ENCODE measurements at places on chromosomes 3 and 15.

GRCh38 chr3:184570489-184570888 is 8.9 kb downstream of the EPHB3 start:
- DNase-seq = no peak

GRCh38 chr3:23590424-23591273 is 215.1 kb upstream of the UBE2E1 start:
- DNase-seq = no peak

DNA sequence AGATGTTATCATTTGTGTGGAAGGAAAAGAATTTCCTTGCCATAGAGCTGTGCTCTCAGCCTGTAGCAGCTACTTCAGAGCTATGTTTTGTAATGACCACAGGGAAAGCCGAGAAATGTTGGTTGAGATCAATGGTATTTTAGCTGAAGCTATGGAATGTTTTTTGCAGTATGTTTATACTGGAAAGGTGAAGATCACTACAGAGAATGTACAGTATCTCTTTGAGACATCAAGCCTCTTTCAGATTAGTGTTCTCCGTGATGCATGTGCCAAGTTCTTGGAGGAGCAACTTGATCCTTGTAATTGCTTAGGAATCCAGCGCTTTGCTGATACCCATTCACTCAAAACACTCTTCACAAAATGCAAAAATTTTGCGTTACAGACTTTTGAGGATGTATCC is 15.1 kb downstream of the KLHL24 start:
- no peak for DNase-seq

DNA sequence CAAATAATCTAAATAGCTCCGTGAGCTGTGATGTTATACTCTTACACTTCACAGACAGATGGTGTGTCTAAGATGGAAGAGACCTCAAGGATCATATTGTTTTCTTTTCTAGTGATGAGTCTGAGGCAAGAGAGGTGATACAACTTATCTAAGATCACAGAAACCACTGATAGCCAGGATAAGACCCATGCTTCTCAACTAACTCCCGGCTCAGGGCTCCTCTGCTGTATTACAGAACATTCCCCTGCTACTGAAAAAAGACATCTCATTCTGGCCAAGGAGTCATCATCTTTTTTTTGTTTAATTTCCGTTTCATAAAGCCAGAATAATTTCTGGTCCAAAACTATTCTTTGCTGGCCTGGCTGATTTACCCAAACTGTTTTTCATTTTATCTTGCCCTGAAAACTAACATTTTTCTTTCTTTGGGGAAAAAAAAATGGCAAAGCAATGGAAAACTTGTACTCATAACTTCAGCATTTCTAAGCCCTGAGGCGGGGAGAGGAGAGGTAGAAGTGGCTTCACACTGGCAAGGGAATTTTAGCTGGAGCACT is 46.9 kb upstream of the GAP43 start:
- DNase-seq = no peak

DNA sequence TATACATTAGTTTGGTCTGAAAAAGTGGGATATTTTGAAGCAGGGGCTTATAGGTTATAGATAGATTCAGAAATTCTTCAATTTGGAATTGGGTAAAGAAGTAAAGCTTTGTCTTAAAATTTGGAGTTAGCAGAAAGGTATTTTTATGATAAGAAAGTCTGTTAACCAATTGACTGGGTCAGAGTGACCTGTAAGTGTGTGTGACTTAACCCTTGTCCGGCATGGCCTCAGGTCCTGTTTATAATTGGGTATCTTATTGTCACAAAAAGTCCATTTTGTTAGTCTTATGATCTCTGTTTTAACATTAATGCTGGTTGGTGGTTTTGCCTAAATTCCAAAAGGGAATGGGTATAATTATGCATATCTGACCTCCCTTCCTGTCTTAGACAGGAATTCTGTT is 444.2 kb upstream of the NAALADL2 start:
- DNase-seq = no peak

DNA sequence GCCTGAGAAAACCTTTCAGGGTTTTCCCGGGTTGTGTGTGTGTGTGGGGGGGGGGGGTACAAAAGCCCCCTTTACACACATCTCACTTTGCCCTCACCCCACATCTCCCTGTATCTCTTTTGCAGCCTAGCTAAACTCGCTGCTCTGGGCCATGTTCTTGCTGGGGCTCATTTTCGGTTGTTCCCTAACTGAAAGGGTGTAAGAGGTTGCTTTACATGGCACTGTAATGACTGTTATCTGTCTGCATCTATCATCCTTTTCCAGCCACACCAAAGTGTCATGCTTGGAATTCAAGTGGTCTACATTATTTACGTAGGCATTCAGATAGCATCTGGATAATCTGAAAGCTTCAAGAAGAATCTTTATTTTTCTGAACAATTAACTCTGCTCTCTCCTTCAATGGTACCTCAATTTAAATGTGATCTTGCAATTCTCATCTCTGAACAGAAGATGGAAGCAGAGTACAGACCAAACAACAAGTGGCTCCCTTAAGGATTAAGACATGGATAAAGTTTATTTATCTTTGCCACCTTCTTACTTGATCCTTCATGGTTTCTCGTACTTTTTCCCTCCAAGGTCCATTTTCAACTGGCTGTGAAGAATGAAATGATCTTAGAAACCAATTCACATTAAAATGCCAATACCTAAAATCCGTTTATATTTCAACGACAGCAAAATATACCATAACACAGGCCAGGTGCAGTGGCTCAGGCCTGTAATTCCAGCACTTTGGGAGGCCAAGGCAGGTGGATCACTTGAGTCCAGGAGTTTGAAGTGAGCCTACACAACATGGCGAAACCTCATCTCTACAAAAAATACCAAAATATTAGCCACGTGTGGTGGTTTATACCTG is 34.9 kb downstream of the DCLK3 start:
- no peak for DNase-seq
